Hippocampal formation (tissue), 2 donors: ENCODE measurements at places on chromosomes 2 and 18.

- DNase-seq, result no peak
These were observed 136.3 kb downstream of the ZNF516 start for GRCh38 chr18:76358774-76359173.

DNA sequence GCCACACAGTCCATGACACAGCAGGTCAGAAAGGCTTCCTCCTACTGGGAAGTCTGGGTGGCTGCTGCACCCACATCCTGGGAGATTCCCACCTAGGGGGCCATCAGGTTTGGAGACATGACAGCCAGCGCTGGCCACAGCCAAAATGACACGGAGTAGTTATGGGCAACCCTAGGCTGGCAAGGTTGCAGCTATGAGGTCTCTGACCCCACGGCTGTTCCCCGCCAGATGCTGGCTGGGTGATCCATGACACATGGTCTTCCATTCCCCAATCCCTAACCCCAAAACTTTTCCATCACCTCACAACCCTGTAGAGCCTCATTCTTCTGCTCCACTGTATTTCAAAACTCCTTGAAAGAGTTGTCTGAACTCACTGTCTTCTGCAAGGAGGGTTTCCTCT, 42.7 kb upstream of the EPAS1 start:
- DNase-seq, result no peak

GRCh38 chr2:219581346-219581745, 9.2 kb downstream of the INHA start:
- no peak for DNase-seq

GRCh38 chr2:42141687-42142546, 27.2 kb upstream of the EML4 start:
- no peak for DNase-seq

DNA sequence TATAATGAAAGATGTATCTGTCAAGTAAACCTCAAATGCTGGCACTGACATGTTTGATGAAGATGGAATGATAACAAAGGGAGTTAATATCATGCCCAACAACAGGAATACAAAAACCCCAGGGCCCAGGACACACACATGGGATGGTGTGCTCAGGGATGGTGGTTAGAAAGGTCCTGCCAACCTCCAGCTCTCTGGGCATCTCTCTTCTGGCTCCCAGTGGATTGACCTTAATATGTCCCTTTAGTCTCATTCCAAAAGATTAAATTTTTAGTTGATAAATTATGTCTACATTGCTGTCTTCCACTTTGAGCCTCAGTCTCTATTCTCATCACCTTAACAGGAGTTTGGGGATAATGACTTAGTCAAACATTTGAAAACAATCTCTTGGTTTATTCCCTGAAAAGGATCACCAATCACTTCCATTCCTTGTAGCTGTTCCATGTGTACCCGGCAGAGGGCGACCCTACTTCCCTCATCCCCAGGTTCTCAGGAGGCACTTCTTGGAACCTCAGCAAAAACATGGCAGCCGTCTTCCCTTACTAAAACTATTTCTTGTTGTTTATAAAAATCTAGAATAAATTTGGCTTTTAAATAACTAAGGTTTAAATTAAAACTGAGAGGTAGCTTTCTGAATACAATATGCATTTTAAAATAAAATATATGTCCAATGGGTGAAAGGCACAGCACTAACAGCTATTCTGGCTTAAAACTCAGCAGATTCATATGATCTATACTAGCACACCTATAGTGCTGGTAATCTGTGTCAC, 29.6 kb downstream of the MCEE start:
- no peak for DNase-seq

GRCh38 chr2:179193759-179194394, 70.8 kb downstream of the SESTD1 start:
- DNase-seq, result no peak

DNA sequence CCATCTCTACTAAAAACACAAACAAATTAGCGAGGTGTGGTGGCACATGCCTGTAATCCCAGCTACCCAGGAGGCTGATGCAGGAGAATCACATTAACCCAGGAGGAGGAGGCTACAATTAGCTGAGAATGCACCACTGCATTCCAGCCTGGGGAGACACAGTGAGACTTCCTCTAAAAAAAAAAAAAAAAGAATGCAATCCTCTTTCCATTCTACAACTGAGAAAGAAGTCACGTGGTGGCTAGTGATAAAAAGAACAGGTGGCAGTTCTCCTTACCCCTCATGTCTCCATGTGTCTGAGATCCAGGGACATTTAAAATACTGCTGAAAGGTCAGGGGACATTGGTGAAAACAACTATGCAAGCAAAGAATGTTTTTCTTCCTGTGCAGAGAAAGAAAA, 24.4 kb upstream of the GPR39 start:
- no peak for DNase-seq

- no peak for DNase-seq
These were observed 513.5 kb downstream of the CMPK2 start for GRCh38 chr2:6352247-6352646.

GRCh38 chr2:233338812-233339368, 15.4 kb upstream of the DGKD start:
- no peak for DNase-seq

DNA sequence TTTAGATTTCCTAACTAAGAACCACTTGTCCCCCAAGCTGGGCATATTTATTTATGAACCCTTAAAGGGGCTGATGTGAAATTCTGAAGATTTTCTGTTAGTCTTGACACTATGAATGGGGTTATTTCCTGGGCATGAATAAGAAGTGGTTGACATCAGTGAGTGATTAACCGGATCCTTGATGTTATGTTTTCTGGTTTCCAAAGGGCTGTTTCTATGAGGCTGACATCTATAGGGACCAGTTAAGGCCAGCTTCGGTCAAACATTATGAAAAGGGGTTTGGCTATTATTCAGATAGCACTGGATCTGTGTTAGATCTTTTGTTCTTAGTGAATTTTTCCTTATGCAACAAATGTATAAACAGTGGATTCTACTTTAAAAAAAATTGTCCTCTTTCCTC, 443.7 kb upstream of the SPRED2 start:
- DNase-seq, result no peak

- no peak for DNase-seq
These were observed 16.4 kb upstream of the NFU1 start for GRCh38 chr2:69453475-69454129.

DNA sequence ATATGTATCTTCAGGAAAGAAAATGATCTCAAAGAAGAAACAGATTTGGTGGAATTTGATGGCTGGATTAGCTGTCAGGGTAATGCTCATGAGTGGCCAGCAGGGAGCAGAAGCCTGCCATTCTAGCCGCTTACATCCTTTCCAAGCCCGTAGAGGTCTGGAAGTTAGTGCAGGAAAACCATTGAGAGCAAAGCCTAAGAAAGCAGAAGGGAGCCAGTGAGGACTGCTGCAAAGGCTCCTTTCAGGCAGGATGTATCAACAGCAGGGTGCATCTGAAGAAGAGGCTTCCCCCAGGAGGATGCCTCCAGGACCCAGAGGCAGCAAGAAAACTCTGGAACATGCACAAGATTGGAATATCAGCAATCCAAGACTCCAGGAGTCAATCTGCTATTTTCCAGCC, 22.9 kb upstream of the LBH start:
- peak; percentile 36 for DNase-seq

GRCh38 chr2:110720547-110720946, 11.8 kb upstream of the ACOXL start:
- no peak for DNase-seq

- DNase-seq, result no peak
These were observed 475.8 kb downstream of the TXNL1 start for GRCh38 chr18:56162311-56163265.

GRCh38 chr2:71843391-71843850, 304.2 kb downstream of the CYP26B1 start:
- DNase-seq, result no peak

- DNase-seq, result no peak
These were observed 14.4 kb upstream of the RAB17 start for GRCh38 chr2:237604960-237605359.

GRCh38 chr2:48174503-48174902, 268.2 kb upstream of the FBXO11 start:
- no peak for DNase-seq

DNA sequence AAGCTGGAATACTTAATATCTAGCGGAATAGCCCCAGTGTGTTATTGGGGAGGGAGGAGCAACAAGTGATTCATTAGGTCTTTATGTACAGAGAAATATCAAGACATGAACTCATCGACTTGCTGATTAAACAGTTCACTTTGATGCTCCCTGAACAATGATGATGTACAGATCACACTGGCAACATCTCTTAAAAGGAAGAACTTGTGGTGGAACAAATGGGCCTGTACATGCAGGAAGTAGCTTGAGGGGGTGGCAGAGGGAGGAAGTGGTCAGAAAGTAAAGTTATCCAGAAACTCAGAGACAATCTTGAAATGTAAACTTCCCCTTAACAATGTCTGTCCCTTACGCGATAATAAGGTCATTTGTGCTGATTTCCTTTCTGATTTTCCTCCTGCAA, 90.5 kb downstream of the NXPH2 start:
- no peak for DNase-seq

DNA sequence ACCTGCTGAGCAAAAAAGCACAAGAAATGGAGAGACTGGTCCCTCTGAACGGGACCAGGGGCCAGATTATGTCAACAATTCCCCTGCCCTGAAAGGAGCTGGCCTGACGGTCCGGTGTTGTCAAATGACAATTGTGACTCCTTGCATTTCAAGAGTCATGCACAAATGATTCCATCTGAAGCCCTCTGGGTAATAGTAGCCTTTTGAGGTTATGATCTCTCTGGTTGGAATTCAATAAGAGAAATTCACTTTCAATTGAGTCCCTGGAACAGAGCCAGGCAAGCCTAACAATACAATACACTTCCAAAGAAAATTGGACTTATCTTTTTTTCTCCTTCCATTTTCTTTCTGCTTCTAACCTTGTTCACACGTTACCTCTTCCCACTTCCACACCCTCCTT, 116.9 kb downstream of the C1D start:
- no peak for DNase-seq

DNA sequence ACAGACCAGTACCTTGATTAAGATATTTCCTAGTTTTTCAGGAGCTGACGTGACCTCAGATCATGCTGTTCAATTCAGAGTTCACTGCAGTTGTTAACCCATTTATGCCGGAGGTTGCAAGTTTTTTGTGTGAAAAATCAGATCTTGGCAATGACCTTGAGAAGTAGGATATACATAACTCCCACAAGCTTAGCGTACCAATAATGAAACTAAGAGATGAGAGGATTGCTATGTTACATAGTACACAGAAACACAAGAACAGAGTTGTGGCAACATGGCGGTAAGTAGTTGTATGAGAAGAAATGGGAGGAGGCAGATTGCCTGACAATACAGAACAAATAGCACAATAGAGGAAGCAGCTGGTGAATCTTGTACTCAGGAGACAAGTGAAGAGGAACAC, 39.1 kb downstream of the PPIG start:
- DNase-seq, result no peak

GRCh38 chr2:240955306-240956170, 42.9 kb upstream of the SNED1 start:
- no peak for DNase-seq

DNA sequence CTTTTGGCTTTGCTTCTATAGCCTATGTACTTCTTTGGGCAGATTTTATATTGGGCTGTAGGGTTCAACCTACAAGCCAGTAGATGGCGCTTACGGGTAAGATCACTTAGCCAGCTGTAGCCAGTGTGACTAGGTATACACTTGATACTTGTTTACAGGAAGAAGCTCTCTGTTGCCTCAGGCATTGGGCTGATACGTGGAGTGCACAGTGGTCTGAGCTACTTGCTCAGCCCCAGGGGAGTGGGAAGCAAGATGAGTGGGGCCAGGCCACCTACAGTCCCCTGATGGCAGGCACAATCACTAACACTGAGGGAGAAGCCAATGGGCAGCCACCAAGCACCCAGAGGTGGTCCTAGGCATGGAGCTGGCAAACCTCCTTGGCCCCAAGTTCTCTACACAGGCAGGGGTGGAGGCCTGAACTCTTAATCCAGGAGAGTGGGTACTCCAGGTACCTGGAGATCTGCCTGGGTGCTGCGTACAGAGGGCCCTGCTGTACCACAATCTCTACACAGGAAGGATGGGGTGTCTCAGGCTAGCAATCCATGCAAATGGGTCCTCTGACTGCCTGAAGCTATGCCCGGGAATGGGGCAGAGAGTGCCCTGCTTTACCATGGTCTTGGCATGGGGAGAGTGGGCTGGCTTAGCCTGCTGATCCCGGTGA, 122.2 kb downstream of the NCOA1 start:
- DNase-seq, result no peak

- no peak for DNase-seq
These were observed 67.9 kb downstream of the LCLAT1 start for GRCh38 chr2:30514848-30515435.

GRCh38 chr18:12564378-12564777, 93.5 kb downstream of the SPIRE1 start:
- DNase-seq, result no peak

DNA sequence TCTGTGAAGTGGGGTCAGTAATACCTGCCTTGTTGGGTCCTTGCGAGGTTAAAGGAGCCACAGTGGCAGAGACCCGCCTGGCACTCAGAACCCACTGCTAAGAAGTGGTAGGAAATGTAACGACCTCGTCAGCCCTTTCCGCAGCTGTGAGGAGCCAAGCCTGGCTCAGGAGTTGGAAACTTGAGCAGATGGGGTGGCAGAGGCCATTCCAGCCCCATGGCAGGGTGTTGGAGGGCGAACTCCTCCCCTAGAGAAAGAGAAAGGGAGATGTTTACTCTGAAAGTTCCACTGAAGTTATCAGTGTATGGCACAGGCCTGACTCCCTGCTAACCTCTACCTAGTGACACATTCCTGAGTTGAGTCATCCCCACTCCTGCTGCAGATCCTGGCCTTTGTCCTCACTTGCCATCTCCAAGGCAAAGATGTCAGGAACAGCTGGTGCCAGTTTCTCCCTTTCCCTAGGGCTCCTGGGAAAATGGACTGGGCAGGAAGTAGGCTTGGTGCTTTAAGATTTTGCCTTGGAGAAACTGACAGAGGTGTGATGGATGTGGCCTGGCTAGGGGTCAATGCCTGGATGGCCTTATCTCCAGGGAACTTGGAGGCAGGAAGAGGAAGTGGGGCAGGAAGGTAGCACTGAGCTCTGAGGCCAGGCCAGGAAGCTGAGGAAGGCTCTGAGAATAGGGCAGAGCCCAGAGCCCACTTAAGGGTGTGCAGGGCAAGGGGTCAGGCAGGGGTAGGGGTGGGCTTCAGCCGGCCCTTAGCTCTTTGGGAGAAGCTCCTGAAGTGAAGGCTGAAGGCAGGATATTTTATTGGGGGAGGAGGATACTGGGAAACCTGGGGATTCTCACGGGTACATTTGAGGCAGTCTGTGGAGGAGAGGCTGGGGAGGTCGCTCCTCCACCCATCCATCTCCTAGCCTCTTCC, 888 bp downstream of the VAMP5 start:
- no peak for DNase-seq

- DNase-seq, result no peak
These were observed 303.9 kb downstream of the ZEB2 start for GRCh38 chr2:144215701-144216675.

GRCh38 chr2:211407076-211407475, 850.7 kb downstream of the CPS1 start:
- no peak for DNase-seq
